ENCODE measurements at places on chromosomes 13 and 19.

GRCh38 chr13:62544928-62545327 is 1129.3 kb upstream of the PCDH20 start:
- no peak for DNase-seq

- no peak for DNase-seq
Measured at GRCh38 chr19:3017923-3018322, 11.2 kb downstream of the TLE2 start.

DNA sequence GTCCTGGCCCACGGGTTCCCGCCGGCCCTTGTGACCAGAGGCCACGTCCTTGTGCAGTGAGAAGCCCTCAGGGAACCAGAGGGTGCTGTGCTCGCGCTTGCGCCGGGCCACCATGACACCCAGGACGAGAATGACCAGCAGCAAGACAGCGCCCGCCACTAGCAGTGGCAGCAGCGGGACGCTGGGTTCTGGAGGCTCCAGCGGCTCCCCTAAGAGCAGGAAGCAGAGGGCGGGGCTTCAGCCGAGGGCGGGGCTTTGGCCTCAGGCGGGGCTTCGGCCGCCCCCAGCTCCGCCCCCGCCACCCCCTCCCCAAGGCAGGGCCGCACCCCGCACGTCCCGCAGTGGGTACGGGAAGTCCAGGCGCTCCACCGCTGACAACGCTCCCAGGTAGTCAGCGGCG is 30.4 kb downstream of the NOTCH3 start:
- no peak for DNase-seq

DNA sequence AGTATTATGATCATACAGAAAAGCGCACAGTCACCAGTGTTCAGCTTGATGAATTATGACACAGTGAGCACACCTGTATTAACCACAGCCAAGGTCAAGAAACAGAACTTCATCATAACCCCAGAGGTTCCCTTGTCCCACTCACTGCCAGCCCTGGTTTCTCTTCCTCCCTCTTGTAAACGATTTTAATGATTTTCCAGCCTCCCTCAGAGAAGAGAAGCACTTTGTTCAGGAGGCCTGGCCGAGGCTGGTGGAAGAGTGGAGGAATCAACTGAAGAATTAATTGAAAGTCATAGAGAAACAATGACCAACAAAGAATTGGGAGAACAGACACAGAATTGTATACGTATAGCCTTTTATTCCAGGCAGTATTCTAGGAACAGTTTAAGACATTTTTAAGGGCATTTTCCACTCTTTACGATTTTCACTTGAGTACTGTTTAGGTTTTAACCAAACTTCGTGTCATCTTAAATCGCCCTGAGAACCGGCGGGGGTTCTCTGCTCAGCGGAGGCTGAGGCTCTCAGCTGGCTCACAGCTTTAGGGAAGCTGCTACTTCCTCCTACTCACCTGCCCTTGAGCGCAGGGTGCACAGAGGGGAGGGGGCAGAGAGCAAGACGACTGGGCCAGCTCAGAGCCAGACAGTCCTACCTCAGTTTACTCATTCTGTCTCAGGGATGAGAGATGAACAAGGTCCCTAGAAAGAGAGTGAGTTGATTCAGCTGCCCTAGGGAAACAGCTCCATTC is 108.6 kb downstream of the AKAP11 start:
- peak; percentile 75 for DNase-seq

GRCh38 chr19:16327911-16328823 is 3.5 kb downstream of the KLF2 start:
- peak; percentile 47 for DNase-seq

DNA sequence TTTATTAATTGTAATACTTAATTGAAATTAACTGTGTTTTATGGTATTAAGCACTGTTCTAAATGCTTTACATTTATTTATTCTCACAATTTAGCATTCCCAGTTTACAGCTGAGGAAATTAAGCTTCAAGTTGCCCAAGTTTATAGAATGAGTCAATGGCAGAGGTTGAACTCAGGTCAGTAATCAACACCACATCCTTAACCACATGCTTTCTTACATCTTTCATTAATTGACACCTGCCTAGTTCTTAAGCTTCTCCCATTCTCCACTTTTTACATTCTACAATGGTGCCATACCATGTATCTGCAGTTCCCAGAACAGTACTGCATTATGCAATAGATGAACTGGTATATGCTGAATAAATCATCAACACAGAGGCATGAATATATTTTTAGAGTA is 11.7 kb upstream of the RBM26 start:
- DNase-seq = no peak

DNA sequence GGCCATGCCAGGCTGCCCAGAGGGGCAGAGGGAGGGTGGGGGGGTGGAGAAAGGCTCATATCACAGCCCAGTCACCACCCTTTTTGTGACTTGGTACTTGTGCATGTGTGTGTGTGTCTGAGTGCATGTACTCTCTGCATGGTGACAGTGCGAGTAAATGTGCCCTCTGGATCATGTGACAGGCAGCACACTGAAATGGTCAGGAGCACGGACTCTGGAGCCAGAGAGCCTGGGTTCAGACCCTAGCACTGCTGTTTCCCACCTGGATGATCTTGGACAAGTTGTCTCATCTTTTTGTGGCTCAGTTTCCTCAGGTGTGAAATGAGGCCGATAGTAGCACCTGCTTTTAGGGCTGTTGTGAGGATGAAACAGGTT is 2.0 kb downstream of the CIC start:
- no peak for DNase-seq

GRCh38 chr13:76836311-76836710 is 49.9 kb downstream of the KCTD12 start:
- no peak for DNase-seq

DNA sequence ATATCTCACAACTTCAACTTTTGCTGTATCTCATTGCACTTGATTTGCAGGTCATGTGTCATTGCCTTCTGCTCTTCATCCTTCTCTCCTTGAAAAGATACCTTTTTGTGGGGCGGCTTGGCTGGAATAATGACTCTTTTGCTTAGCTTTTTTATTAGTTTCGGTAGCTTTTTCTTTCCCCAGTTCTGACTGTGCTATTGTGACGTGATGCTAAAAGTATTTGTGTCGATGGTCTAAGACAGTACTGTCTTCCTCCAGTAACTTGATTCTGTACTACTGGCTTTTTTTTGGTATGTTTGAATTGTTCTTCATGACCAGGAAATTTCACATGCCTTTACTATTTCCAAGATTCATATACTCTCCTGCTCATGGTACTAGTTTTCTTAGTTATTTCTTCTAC is 63.1 kb downstream of the SLITRK1 start:
- no peak for DNase-seq

DNA sequence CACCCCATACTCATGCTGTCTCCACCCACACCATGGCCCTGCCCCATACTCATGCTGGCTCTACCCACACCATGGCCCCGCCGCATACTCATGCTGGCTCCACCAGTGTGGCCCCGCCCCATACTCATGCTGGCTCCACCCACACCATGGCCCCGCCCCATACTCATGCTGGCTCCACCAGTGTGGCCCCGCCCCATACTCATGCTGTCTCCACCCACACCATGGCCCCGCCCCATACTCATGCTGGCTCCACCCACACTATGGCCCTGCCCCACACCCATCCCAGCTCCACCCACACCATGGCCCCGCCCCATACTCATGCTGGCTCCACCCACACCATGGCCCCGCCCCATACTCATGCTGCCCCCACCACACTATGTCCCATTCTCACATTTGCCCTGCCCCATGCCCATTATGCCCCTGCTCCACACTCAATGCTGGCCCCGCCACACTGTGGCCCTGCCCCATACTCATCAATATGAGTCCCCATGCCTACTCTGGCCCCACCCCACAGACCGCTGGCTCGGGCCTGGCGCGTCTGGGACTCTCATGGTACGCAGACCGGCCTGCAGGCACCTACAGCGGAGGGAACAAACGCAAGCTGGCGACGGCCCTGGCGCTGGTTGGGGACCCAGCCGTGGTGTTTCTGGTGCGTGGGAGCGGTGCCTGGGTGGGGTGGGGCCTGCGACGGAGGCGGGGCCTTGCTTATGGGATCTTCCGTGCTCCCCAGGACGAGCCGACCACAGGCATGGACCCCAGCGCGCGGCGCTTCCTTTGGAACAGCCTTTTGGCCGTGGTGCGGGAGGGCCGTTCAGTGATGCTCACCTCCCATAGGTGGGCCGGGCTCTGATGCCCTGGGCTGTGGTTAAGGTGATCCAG is 3.7 kb upstream of the ARHGAP45 start:
- DNase-seq = peak; percentile 79

DNA sequence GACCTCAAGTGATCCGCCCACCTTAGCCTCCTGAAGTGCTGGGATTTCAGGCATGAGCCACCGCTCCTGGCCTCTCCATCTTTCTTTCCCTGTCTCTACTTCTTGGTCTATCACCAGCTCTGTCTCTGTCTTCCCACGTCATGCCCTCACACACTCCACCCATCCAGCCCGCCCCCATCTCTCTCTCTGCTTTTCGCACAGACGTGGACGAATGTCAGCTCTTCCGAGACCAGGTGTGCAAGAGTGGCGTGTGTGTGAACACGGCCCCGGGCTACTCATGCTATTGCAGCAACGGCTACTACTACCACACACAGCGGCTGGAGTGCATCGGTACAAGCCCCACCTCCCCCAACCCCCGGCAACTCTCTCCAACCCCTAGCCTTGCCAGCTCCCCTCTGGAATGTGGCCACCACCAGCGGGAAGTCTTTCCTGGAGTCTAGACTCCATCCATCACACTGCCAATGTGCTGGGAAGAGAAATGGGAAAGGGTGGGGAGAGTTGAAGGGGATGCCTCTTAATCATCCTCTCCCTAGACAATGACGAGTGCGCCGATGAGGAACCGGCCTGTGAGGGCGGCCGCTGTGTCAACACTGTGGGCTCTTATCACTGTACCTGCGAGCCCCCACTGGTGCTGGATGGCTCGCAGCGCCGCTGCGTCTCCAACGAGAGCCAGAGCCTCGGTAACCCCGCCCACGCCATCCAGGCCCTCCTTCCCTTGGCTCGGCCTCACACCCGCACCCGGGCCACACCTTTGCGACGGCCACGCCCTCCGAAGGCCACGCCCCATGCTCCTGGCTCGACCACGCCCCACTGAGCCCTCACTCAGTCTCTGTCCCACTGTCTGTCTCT is 22.5 kb downstream of the LTBP4 start:
- DNase-seq = peak; percentile 48

DNA sequence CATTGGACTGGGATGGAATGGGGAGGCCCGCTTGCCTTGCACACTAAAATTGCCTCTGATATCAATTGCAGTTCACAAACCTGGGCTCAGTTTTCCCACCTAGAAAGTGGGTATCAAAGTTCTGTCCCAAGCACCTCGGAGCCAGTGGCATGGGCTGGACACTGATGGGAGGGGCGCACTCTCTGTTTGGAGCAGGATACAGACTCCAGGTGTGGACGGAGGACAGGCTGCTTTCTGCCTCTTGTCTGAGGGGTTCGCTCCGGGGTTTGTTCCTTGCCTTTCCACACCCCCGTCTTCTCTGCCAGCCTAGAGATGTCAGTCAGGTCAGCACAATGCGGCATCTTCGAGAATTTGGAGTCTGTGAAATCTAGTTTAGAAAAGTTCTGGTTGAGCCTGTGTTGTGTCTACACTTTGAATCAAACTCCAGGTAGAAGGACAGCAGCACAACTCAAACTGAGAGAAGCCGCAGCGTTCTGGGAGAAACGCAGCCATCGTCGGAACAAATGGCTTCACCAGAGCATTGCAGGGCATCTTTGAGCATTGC is 141.9 kb downstream of the TEX29 start:
- no peak for DNase-seq

GRCh38 chr19:19110410-19111135 is 27.7 kb downstream of the TMEM161A start:
- DNase-seq = peak; percentile 44

DNA sequence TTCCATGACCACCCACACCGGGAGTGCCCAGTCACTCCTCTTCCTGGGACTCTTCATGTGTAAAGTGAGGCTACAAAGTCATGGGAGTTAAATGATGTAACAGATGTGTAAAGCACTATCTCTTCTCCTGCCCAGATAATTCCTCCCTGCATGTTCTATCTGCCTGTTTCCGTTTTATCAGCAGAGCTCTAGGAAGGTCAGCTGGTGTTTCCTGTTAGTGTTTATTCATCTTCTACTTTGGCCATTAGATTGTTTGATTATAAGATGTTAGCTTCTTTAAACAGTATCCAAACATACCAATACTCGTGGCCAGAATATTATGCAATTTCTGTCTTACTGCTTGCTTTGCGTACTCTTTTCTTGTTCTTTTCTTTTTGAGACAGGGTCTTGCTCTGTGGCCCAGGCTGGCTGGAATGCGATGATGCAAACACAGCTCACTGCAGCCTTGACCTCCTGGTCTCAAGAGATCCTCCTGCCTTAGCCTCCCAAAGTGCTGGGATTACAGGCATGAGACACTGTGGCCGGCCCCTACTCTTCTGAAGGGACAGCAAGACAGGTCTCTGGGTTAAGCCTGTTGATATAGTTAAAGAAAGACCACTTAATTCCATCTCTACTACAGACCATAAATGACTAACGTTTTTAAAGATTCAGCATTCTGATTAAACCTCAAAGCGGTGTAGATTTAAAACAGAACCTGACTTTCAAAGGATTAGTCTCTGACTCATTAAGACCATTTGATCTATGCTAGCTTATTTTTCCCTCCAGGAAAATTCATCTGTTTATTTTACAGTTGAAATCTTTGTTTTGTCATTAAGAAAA is 97.4 kb upstream of the AKAP11 start:
- no peak for DNase-seq

DNA sequence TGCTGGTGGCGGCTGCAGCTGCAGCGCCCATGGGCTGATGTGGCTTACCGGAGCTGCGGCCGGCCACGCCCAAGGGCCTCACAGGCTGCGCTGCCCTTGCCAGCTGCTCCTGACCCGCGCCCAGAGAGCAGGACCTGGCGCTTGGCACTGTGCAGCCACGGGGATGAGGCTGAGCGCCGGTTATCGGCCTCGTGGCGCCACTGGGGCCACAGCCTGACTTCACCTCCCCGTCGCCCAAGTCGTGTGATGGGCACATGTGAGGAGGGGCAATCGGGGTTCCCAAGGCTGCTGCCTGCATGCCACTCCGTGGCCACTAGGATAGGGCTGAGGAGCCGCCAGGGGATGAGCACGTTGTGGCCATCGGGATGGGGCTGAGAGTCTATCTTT is 77.2 kb upstream of the PABPC3 start:
- peak; percentile 20 for DNase-seq

GRCh38 chr19:55147545-55148251 is 1.3 kb downstream of the TNNT1 start:
- DNase-seq = no peak
